Stimulated activated naive CD4-positive, alpha-beta T cell (primary cell): ENCODE measurements at places on chromosomes 13 and 19.

GRCh38 chr13:71758828-71759227, 108.2 kb downstream of the DACH1 start:
- no peak for DNase-seq

DNA sequence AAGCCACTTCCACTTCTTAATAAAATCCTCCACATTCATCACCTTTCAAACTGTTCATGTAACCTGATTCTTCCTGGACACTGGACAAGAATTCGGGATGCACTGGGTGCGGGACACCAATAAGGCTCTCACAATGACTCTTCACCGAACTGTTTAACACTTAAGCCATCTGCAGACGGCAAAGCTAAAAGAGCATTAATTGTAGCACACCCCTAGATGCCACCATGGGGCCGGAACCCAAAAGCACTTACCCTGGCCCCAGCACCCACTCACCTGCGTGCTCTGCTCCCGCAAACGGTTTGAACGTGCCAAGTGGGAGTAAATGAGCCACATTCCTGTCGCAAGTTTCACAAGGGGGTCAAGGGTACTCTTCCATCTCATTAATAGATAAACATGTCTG, 254.3 kb upstream of the PRR20A start:
- no peak for DNase-seq

GRCh38 chr13:43441899-43442499, 344.8 kb downstream of the ENOX1 start:
- DNase-seq: no peak

DNA sequence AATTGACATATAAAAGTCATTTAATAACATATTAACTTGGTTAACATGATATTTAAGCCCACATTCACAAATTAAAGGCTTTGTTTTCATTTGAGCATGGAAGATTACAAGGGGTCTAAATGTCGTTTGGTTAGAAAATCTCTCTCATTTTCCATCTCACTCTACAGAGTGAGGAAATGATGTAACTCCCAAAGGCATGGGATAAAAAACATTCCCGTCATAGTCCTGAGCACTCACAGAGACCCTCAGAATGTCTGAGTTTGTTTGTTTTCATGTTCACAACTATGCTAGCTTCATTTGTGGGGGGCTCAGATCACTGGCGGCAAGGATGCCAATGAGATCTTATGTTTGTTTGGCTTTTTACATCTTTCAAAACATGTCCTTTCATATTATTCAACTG, 307.5 kb downstream of the TBC1D4 start:
- DNase-seq: no peak

DNA sequence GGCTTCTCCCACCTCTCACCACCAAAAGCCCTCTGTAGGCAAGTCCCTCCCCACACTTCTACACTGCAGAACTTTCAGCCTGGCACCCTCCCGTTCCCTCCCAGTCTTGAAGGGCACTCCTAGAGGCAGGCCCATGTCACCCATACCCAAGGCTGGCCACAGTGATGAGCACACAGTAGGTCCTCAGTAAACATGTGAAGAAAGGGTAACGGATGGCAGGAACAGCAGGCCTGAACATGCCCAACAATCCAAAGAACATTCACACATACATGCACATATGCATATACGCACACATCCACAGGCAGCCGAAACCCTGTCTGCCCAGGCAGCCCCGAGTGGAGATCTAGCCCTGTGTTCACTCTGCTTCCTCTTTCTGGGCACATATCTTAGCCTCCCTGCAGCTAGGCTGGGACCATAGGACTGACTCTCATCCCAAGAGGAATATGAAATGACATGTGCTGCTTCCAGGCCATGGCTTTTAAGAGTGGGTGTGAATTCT, 55.2 kb downstream of the CEBPG start:
- no peak for DNase-seq

- no peak for DNase-seq
These were observed 87.0 kb upstream of the HTR2A start for GRCh38 chr13:46983881-46984280.

GRCh38 chr13:55990631-55991030, 1150.1 kb upstream of the PRR20A start:
- DNase-seq: no peak

- no peak for DNase-seq
These were observed 64.1 kb downstream of the CCNE1 start for GRCh38 chr19:29875931-29876330.

GRCh38 chr19:18306209-18306887, 16.5 kb downstream of the LSM4 start:
- no peak for DNase-seq

DNA sequence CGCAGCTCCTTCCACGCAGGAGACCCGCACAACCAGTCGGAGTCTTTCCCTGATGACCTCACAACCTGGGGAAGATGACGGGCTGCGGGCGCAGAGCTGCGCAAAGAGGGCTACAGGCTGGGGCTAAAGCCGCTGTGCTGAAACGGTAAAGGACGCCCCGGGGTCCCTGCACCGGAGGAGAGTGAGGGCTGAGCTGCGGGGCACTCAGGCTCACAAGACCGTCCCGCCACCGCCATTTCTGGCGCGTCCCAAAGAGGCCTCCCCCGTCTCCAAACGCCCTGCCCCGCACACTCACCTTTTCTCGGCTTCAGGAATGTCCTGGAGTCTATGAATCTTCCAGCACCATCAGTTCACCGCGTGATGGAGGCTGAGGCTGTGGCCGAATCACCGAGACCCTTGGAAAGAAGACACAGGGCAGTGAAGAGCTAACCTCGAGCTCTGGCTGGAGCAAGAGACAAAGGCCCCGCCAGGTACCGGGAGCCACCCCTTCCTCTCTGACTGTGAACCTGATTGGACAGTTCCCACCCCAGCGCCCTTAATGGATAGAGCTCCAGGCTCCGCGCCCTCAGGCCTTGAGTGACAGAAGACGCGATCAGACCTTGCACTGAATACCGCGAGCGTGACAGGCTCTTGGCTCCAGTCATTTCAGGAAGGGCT, 41.8 kb upstream of the ZNF429 start:
- peak; percentile 8 for DNase-seq

DNA sequence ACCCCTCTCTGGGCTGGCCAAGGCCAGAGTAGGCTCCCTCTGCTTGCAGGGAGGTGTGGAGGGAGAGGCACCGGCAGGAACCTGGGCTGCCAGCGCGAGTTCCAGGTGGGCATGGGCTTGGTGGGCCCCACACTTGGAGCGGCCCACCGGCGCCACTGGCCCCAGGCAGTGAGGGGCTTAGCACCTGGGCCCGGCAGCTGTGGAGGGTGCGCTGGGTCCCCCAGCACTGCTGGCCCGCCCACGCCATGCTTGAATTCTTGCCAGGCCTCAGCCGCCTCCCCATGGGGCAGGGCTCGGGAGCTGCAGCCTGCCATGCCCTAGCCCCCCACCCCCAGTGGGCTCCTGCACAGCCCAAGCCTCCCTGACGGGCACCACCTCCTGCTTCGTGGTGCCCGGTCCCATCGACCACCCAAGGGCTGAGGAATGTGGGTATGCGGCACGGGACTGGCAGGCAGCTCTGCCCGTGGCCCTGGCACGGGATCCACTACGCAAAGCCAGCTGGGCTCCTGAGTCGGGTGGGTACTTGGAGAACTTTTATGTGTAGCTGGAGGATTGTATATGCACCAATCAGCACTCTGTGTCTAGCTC, 1648.0 kb downstream of the OLFM4 start:
- DNase-seq: no peak

GRCh38 chr13:94583926-94584325, 12.0 kb downstream of the TGDS start:
- no peak for DNase-seq

DNA sequence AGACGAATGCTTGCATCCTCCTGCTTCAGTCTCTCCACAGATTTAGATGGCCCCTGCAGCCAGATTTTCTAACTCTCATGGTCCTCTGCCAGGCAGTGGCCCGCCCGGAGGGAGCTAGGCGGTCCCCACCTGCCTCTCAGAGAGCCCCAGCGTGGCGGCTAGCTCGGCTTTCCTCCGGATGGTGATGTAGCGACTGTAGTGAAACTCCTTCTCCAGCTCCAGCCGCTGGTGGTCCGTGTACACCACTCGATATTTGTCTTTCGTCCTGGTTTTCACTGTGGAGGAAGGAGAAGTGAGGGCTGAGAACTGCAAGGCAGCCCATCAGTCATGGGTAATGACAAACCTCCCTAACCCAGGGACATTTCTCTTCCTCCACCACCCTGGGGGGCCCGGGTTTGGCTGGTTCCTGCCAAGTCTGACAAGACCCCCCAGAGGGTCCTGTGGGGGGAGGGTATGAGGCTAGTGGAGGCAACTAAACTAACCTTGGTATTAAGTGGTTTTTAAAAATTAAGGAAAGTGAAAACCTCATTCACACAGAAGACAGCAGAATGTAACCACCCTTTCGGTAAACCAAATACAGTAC, 4.3 kb downstream of the CDX2 start:
- DNase-seq: no peak

DNA sequence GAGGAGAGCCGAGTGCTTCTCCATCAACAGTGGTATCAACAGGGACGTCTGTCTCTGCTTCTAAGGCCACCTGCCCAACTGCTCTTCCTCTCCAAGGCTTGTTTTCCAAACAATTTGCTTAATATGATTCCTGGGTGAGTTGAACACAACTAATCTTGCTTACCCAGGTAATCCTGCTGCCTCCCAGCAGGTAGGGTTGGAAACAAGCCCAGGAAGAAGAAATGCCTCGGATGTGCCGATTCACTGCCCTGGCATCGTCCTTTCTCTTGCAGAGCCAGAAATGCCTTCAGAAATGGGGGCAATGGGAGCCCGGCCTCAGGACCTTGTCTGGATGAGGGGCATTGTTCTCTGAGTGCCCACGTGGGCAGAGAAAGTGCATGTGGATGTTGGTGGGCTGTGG, 51.9 kb upstream of the C1QTNF9B start:
- DNase-seq: no peak

GRCh38 chr13:79918620-79919019, 422.3 kb downstream of the SPRY2 start:
- DNase-seq: no peak

GRCh38 chr13:53152057-53152421, 123.4 kb downstream of the OLFM4 start:
- DNase-seq: no peak

DNA sequence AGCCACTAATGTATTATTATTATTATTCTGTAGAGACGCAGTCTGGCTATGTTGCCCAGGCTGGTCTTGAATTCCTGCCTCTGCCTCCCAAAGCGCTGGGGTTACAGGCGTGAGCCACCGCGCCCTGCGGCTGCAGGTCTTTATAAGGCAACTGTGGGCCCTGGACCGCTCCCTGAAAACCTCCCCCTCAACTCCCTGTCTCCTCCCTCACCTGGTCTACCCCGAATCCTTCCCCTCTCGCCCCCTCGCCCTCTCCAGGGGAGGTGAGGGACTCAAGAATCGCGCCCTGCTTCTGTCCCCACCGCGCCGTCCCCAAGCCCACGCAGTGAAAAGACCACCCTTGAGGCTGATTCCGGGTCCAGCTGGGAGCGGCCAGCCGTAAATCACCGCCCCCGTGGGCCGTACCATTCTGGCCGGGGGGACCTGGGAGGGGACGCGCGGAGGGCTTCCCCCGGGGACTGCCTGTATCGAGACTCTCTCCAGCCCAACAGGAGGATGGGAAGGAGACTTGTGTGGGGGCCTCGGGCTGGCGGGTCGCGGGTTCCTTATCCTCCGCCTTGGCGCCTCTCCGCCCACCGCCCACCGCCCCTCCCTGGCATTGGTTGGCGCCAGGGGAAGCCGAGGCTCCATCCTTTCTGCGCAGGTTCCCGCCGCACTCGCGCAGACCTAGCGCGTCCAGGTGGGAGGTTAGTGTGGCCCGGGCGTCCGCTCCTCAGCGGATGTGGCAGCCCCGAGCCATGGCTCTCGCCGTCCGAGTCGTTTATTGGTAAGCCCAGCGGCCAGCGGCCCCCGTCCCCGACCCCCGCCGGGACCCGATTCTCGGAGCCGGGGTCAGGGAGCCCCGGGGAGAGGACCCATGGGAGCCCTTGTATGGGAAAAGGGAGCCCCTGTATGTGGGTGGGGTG, at the start of gene SELENOW:
TSS of gene SELENOW (plus strand) at position 655 of the 905 bp plus-strand sequence. CDS start at position 738, 83 bp downstream.
- peak; percentile 68 for DNase-seq

- no peak for DNase-seq
These were observed 892.9 kb downstream of the EFNB2 start for GRCh38 chr13:105642511-105642958.

GRCh38 chr13:45928843-45929242, 77.3 kb upstream of the SIAH3 start:
- DNase-seq: no peak
